AG09319 (cell line): ENCODE measurements at places on chromosomes 16 and 17.

DNA sequence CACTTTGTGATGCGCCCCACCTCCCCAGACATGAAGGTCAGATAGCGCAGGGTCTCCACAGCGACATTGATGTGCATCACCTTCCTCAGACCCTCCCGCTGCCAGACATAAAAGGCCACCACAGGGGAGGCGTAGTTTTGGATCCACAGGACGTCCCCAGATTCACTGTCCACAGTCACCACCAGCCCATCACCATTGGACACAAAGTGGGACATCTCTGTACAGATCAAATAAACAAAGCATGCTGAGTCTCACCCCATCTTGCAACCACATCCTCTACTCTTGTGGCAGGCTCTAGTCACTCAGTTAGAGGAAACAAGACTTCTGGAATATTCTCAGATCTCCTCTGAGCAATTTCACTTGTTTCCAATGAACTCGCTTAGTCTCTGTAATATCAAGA is 46.3 kb upstream of the ICAM2 start:
- no peak for DNase-seq

- peak; percentile 75 for DNase-seq
Measured at GRCh38 chr17:39132192-39132610, 19.2 kb downstream of the PLXDC1 start.

DNA sequence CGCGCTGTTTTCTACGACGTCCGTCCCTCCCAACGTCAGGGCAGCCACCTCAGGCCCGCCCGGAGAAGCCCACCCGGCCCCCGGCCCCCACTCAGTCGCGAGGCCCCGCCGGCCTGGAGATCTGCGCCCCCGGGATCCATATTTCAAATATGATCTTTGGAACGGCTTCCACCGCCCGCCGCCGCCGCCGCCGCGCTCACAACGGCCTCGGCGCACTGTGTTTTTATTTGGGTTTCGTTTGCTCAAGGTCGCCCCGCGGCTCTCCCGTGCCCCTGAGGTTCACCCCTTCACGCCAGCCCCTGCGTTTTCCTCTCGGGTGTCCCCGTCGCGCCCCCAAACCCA is 4.2 kb upstream of the CBX4 start:
- no peak for DNase-seq

DNA sequence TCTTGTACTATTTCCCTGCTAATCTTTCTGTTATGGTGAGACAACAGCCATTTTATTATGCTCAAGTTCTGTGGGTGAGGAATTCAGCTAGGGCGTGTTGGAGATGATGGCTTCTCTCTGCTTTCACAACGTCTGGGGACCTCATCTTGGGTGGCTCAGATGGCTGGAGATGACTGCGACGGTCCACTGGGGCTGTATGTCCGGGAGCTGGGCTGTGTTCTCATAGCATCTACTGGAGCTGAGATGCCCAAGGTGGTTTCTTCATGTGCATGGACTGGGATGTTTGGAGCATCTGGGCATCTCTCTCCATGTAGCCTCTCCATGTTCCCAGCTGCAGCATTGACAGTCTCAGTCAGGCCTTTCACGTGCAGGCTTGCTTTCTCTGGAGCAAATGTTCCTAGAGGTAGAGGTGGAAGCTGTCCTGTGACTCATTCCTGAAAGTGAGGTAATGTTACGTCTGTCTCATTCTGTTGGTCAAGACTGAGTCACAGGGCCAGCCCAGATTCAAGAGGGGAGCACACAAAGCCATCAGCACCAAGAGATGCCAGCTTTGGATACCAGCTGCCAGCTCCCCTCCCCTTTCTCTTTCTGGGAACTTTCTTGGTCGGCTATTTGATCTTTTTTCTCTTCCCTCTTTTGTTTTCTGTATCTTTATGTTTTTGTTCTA is 96.2 kb downstream of the RAP1GAP2 start:
- DNase-seq: peak; percentile 27

GRCh38 chr17:22692806-22693171 is 1000.5 kb downstream of the KCNJ18 start:
- no peak for DNase-seq

DNA sequence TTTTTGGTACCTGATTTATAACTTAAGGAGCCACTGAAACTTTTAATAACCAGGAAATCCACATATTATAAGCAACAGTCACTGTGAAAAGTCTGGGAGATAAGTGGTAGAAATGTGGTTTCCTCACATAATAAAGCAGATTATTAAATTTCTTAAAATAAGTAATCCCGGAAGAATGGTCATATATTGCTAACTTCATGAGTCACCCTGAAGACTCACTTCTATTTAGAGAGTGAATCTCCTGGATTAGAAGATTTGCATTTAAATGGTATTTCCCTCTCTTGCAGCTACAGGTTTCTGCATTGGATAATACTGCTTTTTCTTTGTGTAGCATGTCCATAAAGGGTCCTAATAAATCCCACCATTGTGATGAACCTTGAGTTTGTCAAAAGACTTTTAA is 1286.8 kb upstream of the CDH8 start:
- no peak for DNase-seq

DNA sequence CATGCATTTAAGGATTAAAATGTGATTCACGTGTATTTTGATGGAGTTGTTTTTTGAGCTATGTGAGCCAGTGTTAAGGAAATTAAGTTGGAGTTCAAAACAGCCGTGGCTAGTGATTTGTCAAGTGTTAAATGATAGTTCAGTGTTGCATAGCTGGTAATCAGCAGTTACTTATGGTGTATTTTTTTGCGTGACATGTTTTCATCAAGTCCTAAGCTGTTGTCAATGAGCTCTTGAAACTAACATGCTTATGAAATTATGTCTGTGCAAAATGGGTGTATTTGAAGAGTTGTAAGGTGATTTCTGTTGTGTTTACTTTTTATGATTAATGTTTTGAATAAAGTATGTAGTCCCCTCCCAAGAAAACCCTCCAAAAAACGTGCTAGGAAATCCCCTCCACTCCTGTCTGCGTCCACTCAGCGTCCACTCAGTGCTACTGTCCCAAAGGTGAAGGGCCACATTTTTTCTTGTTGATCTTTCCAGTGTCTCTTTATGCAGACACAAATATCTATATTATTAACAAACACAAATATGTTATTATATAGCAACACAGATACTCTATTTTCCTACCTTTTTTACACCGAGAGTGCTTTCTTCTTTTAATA is 30.0 kb downstream of the USP10 start:
- no peak for DNase-seq

GRCh38 chr17:79826204-79826680 is 13.0 kb downstream of the CBX4 start:
- no peak for DNase-seq

DNA sequence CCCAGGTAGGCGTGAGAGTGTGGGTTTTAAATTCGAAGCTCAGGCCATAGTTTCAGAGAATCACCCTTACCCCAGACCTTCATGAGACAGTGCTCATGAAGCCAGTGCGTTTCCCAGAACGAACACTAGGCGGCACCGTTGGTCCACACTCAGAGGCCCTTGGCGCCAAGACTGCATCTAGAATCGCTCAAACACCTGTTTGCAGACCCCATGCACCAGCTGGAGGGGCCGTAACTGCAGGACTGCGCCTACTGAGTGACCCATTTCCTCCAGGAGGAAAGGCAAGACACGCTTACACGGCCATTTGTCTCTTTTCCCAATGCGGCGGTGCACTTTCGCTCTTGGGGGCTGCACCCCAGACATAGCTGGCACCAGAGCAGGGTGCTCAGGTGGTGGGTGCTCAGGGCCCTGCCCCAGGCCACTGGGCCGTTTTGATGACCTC is 34.0 kb downstream of the ADGRG5 start:
- no peak for DNase-seq

DNA sequence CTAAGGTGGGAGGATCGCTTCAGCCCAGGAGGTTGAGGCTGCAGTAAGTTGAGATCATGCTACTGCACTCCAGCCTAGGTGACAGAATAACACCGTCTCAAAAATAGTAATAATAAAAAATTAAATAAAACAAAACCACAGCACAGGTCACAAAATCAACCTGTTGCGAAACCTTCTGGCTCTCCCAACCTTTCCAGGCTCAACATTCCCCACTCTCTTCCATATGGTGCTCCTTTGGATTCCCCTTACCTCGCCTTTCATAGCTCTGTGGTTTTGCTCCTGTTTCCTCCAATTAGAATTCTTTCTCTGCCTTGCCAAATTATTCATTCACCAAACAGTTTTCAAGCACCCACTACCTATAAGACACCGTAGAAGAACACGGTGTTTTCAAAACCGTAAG is 4.7 kb downstream of the ZDHHC7 start:
- DNase-seq: peak; percentile 38

GRCh38 chr16:71723537-71724319 is 773 bp downstream of the PHLPP2 start:
- no peak for DNase-seq

- DNase-seq: no peak
Measured at GRCh38 chr16:85387171-85387507, 226.0 kb upstream of the GSE1 start.

GRCh38 chr16:75298267-75298666 is 46.8 kb upstream of the BCAR1 start:
- DNase-seq: no peak

DNA sequence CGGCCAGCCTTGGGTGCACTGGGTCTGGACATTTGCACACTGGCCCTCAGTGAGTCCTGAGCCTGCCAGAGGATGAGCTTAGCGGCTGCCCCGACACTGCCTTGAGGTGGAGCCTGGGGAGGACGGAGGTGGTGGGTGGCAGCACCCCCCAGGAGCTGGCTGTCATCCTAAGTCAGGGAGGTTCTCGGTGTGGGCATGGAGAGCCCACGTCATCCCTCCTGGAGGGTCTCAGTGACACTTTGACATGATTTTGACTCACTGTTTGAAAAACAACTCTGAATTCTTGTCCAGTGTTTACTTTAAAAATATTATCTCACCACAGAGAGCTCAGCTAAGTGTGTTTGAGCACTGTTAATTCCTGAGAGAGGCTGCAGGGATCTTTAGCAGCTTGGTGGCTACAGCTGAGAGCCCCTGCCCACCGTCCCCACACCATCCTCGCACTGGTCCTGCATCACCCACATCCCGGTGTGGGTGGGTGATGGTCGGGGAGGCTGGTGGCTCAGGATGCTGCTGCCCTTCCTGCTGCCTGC is 63.1 kb downstream of the BANP start:
- no peak for DNase-seq

DNA sequence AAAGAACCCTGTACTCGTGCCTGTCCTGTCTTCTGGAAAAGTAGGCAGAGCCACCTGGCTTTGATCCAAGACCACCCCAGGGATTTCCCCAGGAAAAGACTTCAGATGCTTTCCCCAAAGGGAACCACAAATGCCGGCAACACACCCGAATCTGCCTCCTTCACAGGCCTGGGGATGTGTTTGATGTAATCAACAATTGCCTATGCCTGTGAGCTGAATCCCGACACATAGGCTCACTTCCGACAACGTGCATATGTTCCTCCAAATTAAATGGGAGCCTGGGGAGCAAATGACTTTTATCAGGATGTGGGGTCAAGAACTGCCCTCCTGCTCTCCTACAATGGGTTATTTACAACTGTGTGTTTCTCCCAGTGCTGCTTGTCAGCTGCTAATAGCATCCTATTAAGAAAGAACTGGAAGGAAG is 535.2 kb upstream of the CDH11 start:
- no peak for DNase-seq

DNA sequence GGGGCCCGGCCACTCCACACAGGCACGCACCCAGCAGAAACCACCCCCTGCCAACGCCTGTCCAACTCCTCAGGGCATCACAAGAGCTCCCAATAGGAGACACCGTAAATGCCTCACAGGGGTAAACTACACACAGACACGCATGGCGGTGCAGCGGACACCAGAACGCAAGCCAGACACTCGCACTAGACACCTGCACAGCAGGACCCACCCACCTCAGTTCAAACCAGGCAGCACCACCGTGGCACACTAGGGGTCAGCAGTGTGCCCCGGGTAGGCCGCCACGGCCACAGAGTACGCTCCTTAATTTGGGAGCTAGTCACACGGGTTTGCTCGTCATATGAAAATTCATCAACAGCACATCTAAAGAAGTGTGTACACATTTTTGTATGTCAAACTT is 3.4 kb downstream of the SLC38A10 start:
- no peak for DNase-seq

GRCh38 chr17:46968224-46968834 is 10.7 kb downstream of the RPRML start:
- no peak for DNase-seq

DNA sequence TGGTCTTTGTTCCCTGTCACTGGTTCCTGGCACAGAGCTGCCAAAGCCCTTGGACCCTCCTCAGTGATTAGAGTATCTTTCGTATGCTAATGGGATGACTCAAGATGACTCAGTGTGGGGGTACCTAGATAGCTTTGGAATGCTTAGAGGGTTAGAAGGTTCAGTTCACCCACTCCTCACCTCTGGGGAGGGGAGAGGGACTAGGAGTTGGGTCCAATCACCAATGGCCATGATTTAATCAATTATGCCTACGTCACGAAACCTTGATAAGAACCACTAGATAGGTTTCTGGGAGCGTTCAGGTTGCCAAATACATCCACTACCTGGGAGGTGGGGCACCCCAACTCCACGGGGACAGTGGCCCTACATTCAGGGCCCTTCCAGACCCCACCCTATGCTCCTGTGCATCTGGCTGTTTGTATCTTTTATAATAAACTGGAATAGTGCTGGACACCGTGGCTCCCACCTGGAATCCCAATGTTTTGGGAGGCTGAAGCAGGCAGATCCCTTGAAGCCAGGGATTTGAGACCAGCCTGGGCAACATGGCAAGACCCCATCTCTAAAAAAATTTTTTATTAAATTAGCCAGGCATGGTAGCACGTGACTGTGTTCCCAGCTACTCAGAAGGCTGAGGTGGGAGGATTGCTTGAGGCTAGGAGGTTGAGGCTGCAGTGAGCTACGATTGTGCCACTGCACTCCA is 29.2 kb upstream of the LITAF start:
- DNase-seq: no peak

DNA sequence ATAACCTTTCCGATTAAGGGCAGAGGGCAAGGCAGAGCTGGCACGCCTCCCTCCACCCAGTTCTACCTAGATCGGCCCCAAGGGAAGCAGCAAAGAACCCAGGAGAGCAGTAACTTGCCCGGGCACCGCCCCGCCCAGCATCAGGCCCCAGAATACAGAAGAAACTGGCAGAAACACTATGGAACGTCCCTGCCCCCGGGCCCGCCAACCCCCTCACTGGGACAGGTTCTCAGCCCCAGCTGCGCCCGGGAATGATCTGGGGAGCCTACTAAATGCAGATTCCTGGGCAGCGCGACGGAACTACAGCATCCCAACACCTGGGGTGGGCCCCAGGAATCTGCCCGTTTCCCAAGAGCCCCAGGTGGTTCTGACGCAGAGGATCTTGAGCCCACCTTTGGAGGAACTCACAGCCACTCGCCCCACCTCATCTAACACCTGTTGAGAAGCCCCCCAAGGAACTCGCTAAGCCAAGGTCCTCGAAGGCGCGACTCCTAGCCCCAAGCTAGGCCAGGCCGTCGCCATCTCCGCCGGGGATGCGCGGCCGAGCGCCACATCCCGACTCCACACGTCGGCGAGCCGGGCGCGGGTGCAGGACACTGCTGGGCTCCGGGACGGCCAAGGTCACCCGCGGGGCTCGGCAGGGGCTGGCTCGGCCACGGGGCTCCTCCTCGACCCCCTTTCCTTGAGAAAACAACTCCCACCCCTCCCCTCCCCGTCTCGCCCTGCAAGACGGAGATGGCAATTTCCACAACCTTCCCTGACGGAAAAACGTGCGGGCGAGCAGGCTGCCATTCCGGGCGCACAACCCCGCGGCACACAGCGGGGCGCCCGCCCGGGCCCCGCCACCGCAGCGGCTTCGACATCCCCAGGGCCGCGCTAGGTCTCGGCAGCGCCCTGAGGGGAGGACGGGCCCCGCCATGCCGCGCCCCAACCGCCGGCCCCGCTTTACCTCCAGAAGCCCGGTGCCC is 913 bp downstream of the CDIP1 start:
- no peak for DNase-seq
